ENCODE measurements at places on chromosomes 3 and 15.
A peak's percentile ranks its signal among the peaks of the same experiment; 100 is the strongest.

GRCh38 chr3:55569033-55569599 is 82.0 kb upstream of the WNT5A start:
- DNase-seq: no peak

DNA sequence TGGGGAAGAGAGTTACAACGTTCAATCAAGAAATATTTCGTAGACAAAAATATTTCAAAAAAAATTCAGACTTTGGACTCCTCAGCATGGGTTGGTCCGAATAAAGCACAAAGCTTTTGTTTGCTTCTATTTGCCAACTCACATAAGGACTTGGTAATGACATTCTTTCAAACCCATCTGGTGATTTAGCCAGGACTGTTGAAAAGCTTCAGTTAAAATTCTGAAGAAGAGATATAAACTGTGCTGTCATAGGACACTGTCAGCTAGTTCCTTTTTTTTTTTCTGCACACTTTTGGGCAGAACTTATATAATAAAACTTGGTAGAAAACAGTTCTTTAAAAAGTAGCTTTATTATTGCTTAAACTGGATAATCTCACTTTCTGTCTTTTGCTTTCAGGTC is 660.8 kb upstream of the SGO1 start:
- DNase-seq: no peak

- no peak for DNase-seq
Measured at GRCh38 chr3:169760479-169760878, 4.4 kb downstream of the TERC start.

DNA sequence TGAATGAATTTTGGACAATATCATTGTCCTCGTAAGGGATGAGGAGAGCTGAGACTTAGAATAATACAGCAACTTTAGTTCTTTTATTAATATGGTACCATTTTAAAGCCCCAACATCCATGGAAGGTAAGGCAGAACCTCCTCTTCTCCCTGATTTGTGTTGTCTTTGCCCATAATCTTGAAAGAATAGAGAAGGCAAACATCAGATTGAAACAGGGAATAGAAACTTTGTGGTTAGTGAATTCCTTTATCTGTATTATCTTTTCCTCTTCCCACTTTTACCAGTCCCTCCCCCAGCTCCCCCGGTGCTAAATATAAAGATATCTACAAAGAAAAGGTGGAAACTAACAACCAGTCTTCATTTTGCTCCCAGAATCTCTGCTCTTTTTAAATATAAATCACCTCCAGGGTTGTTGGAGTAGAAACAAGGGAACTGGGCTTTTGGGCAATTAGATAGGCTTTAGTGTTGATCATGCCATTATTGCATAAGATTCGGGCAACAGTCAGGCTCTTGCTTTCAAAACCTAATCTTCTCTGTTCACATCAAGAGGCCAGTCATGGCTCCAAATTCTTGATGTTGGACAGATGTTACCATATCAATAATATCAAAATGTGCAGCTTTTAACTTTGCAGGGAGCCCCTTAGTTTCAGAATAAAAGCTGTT is 32.5 kb downstream of the ITPR1 start:
- no peak for DNase-seq

DNA sequence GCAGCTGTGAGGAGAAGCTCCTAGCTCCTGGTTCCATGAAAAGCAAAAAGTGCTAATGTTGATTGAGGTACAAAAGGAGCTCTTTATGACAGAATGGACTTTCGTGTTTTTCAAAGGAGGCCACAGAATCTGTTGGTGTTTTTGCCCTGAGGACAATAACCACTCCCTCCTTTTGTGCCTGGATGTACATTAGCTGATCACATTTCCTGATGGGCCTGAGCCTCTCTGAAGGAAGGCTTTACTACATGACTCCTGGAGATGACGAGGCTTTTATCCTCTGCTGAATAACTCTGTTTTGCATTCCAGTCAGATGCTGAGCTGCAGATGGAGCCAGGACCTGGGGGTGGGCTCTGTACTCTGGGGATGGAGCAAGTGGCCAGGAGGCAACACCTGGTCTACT is 301.9 kb downstream of the CACNA2D3 start:
- no peak for DNase-seq

DNA sequence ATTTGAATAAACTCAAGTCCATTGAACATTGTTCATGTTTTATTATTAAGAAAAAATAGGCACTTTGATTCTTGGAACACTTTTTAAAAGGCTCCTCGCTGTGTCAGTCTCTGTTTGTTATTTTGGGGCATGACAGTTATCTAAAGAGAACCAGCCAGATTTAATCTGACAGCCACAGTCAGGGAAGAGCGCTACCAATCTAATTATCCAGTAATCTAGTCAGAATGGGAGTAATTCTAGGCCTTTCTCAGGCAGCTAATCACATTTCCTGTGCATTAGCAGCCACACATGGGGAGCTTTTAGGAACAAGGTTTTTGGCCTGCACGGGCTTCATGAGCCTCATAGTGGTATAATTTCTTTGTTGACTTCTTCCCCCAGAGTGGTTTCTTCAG is 362.2 kb downstream of the RBMS3 start:
- DNase-seq: no peak

GRCh38 chr3:196501316-196502044 is 2.1 kb downstream of the RNF168 start:
- DNase-seq: peak; percentile 28

- peak; percentile 26 for DNase-seq
Measured at GRCh38 chr15:100572362-100572983, 29.5 kb downstream of the LINS1 start.

GRCh38 chr3:105513042-105513441 is 146.3 kb downstream of the ALCAM start:
- DNase-seq: no peak

DNA sequence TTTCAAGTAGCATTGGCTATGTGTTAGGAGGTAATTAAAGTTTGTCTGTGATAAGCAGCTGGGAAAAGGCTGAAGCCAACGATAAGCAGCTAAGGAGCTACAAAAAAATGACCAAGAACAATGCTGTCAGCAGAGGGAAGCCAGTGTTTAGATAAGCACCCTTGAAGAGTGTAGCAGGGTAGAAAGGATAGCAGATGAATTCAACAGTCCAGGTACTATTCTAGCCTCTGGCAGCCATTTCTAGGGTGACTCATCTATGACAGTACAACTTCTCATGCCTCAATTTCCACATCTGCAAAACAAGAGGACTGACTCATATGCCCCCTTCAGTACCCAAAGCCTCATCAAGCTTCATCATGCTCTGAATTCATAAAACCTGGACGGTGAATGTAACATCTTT is 617.6 kb upstream of the UBE2E2 start:
- DNase-seq: no peak

DNA sequence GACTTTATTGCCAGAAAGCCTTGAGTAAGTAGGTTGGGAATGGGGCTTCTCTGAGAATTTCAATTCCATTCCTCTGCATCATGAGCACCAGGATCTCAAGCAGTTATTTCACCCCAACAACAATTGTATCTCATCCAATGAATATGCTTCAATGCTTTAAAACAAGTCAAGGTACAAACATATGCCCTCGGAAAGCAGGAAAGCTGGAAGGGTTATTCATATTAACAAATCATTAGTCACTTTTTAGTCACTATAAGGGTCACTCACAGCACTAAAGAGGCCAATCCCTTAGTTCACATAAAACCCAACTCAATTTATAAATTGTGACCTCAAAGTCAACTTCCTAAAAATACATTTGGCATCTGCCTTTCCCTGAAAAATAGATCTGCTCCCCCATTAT is 16.2 kb downstream of the MB21D2 start:
- no peak for DNase-seq

GRCh38 chr3:173440514-173440913 is 43.0 kb downstream of the NLGN1 start:
- no peak for DNase-seq

GRCh38 chr3:123758081-123758564 is 126.0 kb downstream of the MYLK start:
- DNase-seq: no peak

GRCh38 chr3:94413336-94414108 is 350.7 kb downstream of the NSUN3 start:
- no peak for DNase-seq

DNA sequence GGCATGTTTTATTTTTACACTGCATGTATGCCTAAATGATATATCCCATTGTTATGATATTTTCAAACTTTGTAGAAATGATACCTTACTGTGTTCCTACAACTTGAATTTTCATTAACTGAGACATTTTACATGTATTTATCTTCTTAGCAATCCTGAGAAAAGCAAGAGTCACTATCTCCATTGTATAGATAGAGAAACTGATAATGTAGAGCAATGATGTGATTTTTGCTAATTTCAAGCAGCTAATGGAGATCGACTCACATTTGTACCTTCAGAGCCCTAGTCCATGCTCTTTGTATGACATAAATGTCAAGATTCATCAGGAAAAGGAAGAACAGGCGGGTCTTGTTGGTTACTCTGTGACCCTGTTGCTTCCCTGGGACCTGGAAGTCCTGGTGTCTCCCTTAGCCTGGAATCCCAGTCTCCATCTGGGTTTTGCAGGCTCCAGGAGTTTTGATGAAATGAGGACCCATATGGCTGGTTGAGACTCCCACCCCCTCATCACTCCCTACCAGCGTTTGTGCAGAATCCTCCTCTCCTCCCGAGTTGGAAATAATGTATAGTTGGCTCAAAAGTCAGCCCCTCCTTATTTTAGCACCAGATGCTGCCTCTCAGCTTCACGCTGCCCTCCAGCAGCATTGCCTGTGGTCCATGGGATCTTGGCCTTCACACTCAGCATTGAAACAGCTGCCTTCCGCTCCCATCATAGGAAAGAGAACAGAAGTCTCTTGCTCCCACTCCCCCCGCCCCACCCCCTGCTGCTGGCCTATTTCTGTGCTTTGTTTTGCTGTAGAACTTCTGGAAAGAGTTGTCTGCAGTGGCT is 67.1 kb downstream of the APBA2 start:
- no peak for DNase-seq

DNA sequence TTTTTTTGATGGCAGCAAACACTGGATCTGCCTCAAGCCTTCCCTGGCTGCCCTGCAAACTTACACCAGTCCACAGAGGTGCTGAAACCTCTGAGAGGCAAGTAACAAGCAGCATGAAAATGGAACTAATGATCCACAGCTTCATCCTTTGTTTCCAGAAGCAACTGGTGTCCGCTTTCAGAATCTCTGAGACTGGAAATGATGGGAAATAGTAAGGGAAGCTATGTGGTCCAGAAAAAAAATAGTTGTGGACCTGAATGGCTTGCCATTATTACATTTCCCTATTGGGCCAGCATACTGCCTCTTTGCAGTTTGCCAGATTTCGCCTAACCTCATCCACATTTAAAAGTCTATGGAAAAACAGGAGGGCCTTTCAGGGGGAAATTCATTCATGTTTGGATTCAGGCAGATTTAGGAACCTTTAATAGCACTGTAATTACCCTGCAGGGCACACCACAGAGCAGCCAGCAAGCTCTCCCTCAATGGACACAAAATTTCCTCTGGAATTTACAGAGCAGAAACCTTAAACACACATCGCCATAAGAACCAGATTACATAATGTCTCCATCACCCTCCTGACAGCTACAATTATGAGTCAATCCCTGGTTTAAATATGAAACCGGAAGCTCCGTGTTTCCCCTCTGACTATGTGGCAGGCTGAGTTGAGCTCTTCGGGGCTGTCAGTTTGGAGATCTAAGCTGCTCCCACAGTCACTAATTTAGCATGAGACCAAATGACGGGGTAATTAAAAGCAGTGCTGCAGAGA is 134.4 kb downstream of the TMCO5A start:
- peak; percentile 22 for DNase-seq

GRCh38 chr15:83380682-83381081 is 66.5 kb upstream of the SH3GL3 start:
- DNase-seq: no peak

- DNase-seq: no peak
Measured at GRCh38 chr15:33975022-33975565, 6.8 kb downstream of the CHRM5 start.

DNA sequence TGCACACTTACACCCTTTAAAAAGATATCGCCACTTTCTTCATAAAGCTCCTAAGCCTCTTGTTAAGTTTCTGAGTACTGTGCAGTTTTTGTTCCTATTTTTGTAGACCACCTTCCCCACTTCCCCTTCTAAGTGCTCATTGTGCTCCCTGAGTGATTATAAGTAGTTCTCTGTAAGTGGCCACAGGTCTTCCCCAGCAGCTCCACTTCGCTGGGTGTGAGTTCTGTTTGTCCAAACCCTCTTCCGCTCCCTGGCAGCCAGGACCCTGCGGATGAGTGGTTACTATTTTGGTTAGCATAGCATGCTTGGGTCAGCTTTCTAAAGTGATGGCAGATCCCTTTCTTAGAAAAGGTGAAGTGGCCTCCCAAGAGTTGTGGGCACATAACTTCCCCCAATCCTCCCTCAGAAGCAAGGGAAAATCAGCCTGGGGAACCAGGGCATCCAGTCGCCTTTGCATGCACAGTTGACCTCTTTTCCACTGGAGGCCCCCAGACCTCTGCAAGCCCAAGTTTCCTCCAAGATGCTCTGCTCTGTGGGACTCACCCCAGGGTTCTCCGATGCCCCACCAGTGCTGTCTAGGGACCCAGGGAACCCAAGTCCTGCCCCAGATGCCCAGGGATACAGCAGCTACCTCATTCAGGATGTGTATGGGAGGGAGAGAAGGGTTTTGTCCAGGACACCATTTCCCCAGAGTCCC is 69.6 kb downstream of the ATP10A start:
- DNase-seq: no peak

- DNase-seq: no peak
Measured at GRCh38 chr3:97970956-97971620, 1.1 kb downstream of the RIOX2 start.

DNA sequence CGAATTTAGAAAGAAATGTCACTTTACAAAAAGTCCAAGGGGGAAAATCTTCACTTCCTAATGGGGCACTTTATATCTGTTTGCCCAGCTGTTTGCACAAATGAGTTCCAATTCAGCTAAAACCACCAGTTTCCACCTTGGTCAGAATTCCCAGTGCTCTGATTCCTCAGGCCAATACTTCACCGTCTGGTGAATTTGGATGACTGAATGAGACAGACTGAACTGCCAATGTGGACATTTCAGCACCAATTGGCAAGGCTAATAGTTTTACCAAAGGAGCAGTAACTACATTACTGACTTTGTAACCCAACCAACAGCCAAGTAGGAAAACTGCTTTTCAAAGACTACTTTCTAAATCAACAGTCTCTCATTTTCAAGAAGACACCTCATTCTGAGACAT is 51.8 kb downstream of the ABI3BP start:
- no peak for DNase-seq

DNA sequence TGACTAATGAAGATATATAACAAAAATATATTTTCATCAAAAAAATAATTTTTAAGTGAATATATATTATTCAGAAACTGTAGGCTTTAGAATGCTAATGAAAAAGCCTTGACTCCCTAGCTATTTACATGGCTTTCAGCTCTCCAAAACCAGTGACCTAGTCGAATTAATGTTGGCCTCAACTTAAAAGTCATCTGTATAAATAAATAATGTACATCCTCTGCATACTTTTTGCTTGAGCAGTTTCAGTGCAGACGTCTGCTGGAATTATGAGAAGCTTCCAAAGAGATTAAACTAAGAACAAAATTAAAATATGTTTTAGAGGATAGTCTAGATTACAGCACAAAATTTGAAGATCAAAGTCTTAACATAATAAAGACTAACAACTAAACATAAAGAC is 520.4 kb upstream of the ALCAM start:
- no peak for DNase-seq
